RWPE2 (cell line): ENCODE measurements at places on chromosomes 5 and 9.

- no peaks in the 10 kb centered on the region for H3K27me3 ChIP-seq
- DNase-seq, result no peak
- H3K4me3 ChIP-seq, result no peak overlapping the region
- no peak overlapping the region for H3K27ac ChIP-seq
- peaks cover 29% of the 10 kb centered on the region for H3K36me3 ChIP-seq
- H3K4me1 ChIP-seq, result no peaks in the 10 kb centered on the region
Measured at GRCh38 chr9:5920860-5921328, 30.2 kb downstream of the MLANA start.

- no peak overlapping the region for H3K4me3 ChIP-seq
- peaks cover 7% of the 10 kb centered on the region for H3K4me1 ChIP-seq
- no peaks in the 10 kb centered on the region for H3K27me3 ChIP-seq
- no peak overlapping the region for H3K27ac ChIP-seq
Measured at GRCh38 chr5:172078726-172079345, 72.4 kb upstream of the FBXW11 start.

DNA sequence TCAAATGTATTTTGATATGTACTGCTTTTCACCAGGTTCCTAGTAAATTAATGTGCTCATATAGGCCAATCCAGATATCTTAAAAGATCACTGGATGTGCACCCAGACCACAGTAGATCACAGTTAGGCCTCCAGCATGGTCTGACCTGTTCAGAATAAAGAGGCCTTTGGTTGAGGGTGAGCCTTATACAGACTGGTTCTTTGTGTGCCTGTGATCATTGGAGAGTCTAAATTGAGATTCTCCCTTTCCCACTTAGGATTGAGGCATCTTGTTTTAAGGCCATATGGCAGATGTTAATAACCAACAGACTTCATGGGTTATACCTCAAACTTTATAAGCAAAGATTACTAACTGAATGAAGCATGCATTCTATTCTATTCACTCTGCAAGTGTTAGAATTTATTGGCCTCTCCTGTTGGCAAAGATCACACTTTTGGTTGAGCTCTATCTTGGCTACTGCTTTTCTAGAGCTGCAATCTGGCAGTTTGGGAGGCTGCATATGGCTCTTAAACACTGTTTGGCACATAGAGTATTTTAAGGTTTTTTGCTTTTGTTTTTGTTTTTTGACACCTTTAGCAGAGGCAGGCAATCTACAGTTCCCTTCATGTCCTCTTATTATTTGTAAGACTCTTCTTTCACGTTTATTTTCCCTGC lies 8.5 kb downstream of the CHSY3 start:
- no peaks in the 10 kb centered on the region for H3K27me3 ChIP-seq
- H3K4me3 ChIP-seq, result no peak overlapping the region
- no peak overlapping the region for H3K27ac ChIP-seq
- no peaks in the 10 kb centered on the region for H3K4me1 ChIP-seq
- no peak for DNase-seq

DNA sequence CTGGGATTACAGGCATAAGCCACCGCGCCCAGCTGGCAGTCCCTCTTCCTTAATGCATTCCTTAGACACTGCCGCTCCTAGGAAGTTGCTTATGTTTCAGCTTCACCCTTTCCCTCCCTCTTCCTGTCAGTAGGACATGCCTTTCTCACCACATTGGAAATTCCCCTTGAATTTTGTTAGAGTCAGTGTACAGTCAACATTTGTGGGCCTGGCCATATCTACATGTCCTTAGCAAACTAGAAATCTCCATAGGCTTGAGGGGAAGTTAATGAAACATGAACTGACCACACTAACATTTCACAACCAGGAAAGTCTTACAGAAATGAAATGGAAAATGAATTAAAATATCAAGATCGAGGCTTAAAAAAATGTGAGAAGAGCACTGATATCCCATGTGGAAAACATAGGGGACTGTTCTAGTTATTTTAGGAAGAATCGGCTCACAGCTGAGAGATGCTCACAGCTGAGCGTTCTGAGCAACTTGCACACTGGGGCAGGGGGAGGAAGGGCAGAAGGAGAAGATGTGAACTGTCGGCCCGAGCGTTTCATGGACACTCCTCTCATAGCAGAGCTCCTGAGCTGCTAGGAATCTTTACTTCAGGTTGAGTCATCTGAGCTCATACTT lies 21.1 kb upstream of the LVRN start:
- H3K27ac ChIP-seq, result peak overlapping the region; percentile 33
- peaks cover 4% of the 10 kb centered on the region for H3K4me1 ChIP-seq
- H3K27me3 ChIP-seq, result no peaks in the 10 kb centered on the region
